ENCODE measurements at places on chromosomes 11 and 22. TPM values are rescaled to one million over a fixed set of nuclear protein-coding genes. Genes with fewer than 3 reads are reported as not detected.

The MEI1 gene
- 0.35 TPM for total RNA-seq

The MYO7A gene
- 0.23 TPM for total RNA-seq

The YPEL1 gene
- 7.3 TPM for total RNA-seq

The DMC1 gene
- 6.3 TPM for total RNA-seq

The RAG2 gene
- not detected for total RNA-seq

The OR10A5 gene
- not detected for total RNA-seq

The BCL2L13 gene
- total RNA-seq = 39.9 TPM

The KCNJ1 gene
- not detected for total RNA-seq

The ABTB2 gene
- 14.1 TPM for total RNA-seq

The CYTH4 gene
- total RNA-seq = 0.07 TPM

The DDI1 gene
- total RNA-seq = not detected

The PLAAT3 gene
- 68.2 TPM for total RNA-seq

The PRODH gene
- total RNA-seq = 2.1 TPM

The TOMT gene
- total RNA-seq = not detected

The RAB39A gene
- total RNA-seq = 0.43 TPM

The OR51B5 gene
- not detected for total RNA-seq

The MS4A6A gene
- not detected for total RNA-seq

The NTM gene
- 5.3 TPM for total RNA-seq

The VWCE gene
- 0.65 TPM for total RNA-seq

Measured in epithelial cell of proximal tubule (primary cell).